NCI-H526 (cell line): ENCODE measurements at places on chromosomes 5 and 9.

GRCh38 chr5:90690307-90690706 is 131.7 kb downstream of the ADGRV1 start:
- no peak for DNase-seq

- no peak for DNase-seq
Measured at GRCh38 chr9:69186841-69187611, 12.9 kb downstream of the TJP2 start.

- DNase-seq, result no peak
Measured at GRCh38 chr5:14721990-14722656, 57.6 kb downstream of the OTULIN start.

DNA sequence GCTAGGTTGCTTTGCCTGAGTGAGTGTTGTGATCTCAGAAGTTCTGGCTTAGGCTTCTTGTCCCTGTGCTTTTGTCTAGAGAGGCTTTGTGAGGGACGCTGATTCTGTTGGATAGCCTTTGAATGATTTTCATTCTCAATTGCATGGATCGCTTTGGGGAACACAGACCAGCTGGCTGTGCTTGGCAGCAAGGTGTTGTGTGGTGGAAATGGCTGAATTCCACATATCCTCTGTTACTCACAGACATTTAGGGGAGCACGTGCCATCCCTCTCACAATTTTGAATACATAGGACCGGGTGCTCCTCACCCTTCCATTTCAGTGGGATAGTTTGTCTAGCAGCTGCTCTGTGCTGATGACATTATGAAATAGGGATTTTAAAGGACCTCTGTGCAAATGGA is 76.2 kb downstream of the IQGAP2 start:
- DNase-seq, result no peak
